T-cell (primary cell): ENCODE measurements at places on chromosomes 1 and 21. TPM values are rescaled to one million over a fixed set of nuclear protein-coding genes. Genes with fewer than 3 reads are reported as not detected.

Gene MGST3
- 35.9 TPM for total RNA-seq

Gene ETV3L
- not detected for total RNA-seq

Gene CTSE
- total RNA-seq = 0.20 TPM

DNA sequence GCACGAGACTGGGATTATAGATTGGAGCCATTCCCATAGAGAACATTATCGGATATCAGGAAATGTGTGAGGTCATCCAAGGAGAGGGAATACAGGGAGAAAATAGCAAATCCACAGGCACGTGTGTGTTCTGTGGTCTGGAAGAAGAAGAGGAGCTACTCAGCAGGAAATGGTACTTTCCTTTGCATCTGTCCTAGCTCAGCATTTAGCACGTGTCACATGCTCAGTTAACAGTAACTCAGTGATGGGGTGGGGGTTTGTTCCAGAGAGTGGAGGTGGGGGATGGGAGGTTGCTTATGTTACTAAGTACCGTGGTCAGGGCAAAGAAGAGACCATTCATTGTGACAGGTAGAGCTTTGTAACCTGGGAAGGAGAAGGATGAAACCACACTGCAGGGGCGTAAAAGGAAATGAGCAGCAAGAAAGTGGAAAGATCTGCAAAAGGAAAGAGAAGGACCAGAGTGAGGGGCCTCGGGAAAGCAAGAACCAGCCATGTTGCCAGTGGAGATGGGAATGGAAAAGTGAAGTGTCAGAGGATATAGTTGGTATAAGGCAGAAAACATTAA is 100.4 kb downstream of the ATP5PO start:
- H3K4me3 ChIP-seq = no peak overlapping the region
- no peak overlapping the region for H3K27ac ChIP-seq
- no peak for DNase-seq
- H3K27me3 ChIP-seq = no peaks in the 10 kb centered on the region
- no peaks in the 10 kb centered on the region for H3K36me3 ChIP-seq
- H3K4me1 ChIP-seq = no peaks in the 10 kb centered on the region
